ENCODE measurements at places on chromosomes 5 and 9.

DNA sequence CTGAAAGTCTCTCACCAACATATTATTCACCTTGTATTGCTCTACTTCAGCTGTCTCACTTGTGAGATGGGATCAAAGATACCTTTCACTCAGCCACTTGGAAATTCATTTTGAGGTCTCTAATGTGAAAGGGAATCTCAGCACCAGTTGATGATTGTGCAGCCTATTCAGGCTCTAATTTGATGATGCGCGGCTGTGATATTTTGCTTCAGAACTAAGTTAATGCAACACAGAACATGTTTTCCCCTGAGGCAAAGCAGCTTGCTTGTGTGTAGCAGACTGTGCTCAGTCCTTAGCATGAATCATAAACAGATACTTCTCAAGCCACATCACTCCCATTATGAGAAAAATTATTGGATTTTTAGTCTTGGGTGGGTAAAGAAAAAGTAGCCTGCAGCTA is 378.8 kb downstream of the OSTF1 start:
- DNase-seq, result no peak

- peak; percentile 17 for DNase-seq
Observed at GRCh38 chr5:93899026-93899600, 157.7 kb upstream of the POU5F2 start.

DNA sequence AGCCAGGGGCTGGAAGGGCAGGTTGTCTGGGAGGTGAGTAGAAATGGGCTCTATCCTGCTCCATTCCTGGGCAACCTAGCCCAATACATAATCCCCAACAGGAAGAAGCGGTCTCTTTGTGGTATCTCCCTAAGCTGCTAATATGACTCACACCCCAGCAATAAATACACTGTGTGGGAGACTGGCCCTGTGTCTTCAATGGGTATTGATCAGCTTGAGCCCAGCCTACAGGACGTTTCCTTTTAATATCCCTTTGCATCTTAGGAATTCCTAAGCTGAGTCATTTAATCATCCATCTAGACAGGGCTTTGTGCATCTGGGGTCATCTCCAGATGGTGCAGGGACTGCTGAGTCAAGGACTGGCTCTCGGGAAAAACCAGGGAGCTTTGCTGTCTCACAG is 207.0 kb upstream of the PANK3 start:
- DNase-seq, result no peak

DNA sequence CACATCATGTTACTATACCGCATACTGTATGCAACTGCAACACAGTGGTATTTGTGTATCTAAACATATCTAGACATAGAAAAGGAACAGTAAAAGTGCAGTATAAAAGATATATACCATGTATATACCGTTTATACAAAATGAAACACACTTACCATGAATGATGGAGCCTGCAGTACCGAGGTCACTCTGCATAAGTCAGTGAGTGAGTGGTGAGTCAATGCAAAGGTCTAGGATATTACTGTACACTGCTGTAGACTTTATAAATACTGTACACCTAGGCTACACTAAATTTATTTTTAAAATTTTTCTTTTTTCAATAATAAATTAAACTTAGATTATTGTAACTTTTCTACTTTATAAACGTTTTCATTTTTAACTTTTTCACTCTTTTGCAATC is 29.3 kb downstream of the PRELID2 start:
- no peak for DNase-seq

DNA sequence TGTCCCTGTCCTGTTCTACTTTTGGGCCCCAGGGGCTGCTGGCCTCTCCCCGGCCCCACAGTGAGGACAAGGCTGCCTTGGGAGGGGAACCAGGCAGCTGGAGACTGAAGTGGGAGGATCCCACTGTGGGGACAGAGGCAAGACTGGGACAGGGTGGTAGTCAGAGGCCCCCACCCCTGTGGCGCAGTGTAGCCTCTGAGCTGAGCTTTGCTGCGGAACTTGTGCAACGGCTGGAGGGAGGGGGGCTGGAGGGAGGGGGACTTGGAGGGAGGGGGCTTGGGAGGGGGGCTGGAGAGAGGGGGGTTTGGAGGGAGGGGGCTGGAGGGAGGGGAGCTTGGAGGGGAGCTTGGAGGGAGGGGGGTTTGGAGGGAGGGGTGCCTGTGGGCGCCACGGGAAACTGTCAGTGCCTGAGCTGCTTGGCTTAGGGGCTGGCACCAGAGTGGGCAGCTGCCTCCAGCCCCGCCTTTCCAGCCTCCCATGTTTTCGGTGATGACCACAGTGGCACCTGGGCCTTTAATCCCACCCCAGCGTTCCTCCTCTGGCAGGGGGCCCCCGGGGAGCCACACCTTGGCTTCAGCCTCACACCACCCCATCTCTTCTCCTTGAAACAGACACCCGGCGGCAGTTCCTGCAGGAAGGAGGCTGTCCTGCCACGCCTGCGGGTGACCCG is 2.3 kb upstream of the FUT7 start:
- DNase-seq, result no peak

GRCh38 chr9:111842313-111842712 is 47.6 kb upstream of the SHOC1 start:
- no peak for DNase-seq

GRCh38 chr9:120985819-120986222 is 59.2 kb upstream of the TRAF1 start:
- no peak for DNase-seq

DNA sequence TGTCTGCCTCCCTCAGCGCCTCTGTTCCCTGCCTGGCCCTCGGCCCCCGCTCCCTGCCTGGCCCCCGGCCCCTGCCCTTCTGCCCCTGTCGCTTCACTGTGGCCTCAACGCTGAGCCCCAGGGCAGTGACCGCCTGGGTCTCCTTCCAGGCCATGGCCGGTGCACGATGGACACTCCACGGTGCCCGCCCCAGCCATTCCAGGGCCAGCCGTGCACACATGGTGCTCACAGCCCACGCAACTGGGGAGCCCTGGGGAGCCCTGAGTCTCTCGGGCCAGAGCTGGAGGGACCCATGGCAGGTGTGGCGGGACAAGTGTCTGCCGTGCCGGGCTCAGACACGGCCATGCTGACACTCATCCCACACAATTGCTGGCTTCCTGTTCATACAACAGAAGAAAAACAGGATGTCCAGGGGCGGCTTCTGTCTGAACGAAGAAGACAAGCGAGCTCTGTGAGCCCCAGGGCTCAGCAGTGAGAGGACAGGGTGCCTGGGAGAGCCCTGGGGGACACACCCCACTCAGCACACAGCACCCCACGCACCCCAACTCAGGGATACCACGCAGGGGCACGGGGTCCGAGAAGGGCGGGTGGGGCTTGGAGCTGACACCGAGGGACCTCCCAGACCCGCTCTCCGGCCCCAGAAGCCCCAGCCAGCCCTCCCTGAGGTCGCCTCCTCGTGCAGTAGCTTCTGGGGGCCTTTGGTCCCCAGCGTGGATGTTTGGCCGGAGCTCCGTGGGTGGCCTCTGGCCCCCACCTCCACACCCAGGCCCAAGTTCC is 35.7 kb downstream of the EXD3 start:
- peak; percentile 59 for DNase-seq

DNA sequence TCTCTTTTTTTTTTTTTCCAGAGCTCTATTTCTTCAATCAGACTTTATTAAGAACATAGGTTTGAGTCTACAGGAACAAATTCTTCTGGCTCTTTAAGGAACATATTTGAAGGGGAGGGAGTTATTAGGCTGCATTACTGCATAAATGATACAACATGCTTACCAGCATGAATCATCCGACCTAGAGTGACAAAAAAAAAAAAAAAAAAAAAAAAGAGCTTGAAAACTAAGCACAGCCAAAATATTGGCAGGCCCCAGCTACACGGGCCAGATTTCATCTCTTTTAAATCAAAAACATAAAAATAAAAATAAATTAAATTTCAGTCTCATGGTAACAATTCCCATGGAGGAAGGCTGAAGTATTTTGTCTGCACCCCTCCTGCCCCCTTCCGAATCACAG is 26.3 kb downstream of the MSX2 start:
- no peak for DNase-seq

GRCh38 chr5:139164020-139164419 is 34.1 kb downstream of the SIL1 start:
- no peak for DNase-seq

- DNase-seq, result no peak
Observed at GRCh38 chr5:115461506-115462290, 82.9 kb downstream of the FEM1C start.

DNA sequence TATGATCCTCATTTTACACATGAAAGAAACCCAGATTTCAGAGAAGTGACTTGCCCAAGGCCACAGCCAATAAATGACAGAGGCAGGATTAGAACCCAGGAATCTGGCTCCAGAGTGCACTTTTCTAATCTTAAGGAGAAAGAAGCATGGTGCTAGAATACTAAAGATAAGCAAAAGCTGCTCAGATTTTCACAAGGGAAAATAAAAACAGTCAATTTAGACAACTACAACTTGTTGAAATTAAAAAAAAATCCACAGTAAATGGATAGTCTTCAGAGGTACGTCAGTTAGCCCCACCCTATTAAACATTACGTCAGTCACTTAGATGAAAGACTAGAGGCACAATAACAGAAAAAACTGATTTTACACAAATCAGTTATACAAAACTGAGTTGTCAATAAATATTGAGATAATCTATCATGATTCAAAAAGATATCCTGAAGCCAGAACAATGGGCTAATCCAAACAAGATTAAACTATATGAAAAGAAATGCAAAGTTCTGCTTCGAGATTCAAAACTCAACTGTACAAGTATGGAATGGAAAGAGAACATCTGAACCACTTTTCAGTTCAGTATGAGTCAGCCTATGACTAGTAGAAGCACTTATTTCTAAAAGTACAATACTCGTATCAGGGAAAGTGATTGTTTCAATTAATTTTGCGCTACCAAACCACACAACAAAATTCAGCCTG is 9.3 kb downstream of the TMEM245 start:
- peak; percentile 58 for DNase-seq

DNA sequence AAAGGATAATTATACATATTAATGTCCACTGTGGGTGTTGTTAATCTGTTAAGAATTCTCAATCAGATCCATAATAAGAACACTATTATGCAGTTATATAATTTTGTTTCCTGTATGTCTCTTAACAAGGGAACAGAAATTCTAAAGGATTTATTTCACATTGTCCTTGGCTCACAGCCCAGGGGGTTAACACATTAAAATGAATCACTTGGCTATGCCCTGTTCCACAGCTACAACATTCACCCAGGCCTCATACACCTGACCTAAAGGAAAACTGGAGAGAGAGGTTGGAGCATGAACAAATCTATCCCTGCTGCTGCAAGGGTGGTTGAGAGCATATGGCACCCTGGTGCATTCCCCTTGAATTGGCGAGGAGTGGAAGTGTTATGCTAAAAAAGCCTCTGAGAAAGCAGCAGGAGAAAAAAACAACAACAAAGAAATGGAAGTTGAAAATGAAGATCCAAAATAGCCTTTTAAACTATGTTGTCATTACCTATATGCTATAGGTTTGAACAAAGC is 116.0 kb downstream of the KCNN2 start:
- no peak for DNase-seq

- DNase-seq, result no peak
Observed at GRCh38 chr5:104095527-104095926, 532.9 kb upstream of the NUDT12 start.

DNA sequence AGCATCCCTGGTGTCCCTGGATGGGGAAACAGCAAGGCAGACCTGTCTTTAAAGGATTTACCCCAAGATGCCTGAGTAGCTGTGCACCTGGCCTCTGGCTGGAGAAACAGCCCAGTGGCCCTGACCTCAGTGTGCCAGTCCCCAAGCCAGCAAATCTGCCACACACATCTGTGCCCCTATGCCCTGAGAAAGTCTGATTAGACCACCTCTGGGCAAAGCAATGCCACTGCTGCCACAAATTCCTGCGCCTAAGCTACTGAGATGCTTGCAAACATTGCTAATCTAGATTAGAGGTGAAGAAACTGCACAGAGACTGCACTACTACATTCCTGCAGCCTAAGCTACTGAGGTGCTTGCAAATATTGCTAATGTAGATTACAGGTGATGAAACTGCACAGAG is 269.6 kb downstream of the CEMIP2 start:
- no peak for DNase-seq

DNA sequence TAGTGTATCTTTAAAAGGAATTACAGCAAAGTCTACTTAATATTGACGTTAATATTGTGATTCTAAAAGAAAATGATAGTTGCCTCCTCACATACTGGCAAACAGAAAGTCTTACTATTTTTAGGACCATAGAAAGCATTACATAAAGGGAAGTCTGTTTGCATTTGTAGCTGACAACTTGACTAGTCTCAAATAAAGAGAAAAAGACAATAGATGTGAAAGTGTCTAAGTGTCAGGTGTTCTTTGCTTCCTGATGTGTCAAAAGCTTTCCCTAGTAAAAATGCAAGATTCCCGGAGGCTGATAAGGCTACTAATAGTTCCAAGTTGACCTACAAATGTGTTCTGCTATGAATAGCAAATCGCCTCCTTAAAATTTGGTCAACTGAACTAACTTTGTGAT is 259.7 kb downstream of the CDH10 start:
- DNase-seq, result no peak

- DNase-seq, result no peak
Observed at GRCh38 chr5:147464211-147464610, 45.7 kb downstream of the DPYSL3 start.

GRCh38 chr5:43320846-43321245 is 7.6 kb upstream of the HMGCS1 start:
- DNase-seq, result no peak

All from CD4-positive, alpha-beta T cell treated with Interleukin-2 at 100 ng/mL for 4 hours (primary cell).